ENCODE measurements at places on chromosomes 12 and 14. TPM values are rescaled to one million over a fixed set of nuclear protein-coding genes. Genes with fewer than 3 reads are reported as not detected.

Gene NR1H4
- total RNA-seq: not detected

DNA sequence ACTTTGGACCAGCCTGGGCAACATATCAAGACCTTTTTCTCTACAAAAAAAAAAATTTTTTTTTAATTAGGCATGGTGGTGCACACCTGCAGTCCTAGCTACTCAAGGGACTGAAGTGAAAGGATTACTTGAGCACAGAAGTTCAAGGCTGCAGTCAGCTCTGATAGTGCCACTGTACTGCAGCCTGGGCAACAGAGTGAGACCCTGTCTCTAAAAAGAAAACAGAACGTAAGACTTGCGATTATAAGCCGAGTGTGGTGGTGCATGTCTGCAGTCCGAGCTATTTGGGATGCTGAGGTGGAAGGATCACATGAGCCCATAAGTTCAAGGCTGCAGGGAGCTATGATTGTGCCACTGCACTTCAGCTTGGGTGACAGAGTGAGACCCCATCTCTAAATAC lies 76.0 kb downstream of the DENND5B start:
- no peak for DNase-seq

- DNase-seq: no peak
Measured at GRCh38 chr14:37810094-37810801, 214.8 kb downstream of the TTC6 start.

Gene A2ML1
- total RNA-seq: not detected

DNA sequence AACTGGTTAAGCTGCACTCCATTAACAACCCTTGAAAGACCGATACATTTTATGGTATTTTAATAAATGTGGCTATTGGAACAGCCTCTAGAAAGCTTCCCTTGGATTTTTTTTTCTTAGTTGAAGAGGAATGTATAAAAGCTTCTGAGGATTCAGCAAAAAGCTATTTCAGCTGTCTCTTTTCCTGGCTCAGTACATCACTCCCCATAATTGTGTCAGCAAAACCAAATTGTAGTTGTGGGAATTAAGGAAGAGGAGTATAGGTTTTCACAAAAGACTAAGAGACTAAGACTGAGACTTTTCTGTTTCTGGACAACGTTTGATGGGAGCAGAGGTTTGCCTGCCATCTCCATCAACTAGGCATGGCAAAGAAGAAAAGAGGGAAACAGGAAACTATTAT lies 106.5 kb downstream of the C12orf50 start:
- no peak for DNase-seq

DNA sequence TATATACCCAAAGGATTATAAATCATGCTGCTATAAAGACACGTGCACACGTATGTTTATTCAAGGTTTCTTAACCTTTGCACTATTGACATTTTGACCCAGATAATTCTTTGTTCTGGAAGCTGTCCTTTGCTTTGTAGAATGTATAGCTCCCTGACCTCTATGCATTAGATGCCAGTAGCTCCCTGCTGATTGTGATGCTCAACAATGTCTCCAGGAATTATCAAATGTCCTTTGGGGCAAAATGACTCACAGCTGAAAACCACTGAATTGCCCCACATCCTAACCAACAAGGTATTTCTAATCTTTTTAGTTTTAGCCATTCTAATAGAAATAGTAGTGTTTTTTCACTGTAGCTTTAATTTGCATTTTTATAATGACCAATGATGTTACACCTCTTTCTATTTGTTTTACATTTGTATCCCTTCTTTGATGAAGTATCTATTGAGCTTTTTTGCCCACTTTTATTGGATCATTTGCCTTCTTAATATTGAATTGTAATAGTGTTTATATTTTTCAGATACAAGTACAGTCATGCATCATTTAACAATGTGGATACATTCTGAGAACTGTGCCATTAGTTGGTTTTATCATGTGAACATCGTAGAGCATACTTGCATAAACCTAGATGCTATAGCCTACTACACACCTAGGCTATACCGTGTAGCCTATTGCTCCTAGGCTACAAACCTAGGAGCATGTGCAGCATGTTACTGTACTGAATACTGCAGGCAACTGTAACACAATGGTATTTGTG lies 10.4 kb upstream of the NOPCHAP1 start:
- no peak for DNase-seq

Gene CLEC2B
- 145 TPM for total RNA-seq

GRCh38 chr12:113445544-113446171 lies 23.5 kb downstream of the SDSL start:
- DNase-seq: no peak

GRCh38 chr12:131075194-131075593 lies 121.5 kb downstream of the ADGRD1 start:
- DNase-seq: no peak

Gene LPAR5
- total RNA-seq: 6.8 TPM

GRCh38 chr14:37198273-37198598 lies 499 bp downstream of the MIPOL1 start:
- DNase-seq: no peak

DNA sequence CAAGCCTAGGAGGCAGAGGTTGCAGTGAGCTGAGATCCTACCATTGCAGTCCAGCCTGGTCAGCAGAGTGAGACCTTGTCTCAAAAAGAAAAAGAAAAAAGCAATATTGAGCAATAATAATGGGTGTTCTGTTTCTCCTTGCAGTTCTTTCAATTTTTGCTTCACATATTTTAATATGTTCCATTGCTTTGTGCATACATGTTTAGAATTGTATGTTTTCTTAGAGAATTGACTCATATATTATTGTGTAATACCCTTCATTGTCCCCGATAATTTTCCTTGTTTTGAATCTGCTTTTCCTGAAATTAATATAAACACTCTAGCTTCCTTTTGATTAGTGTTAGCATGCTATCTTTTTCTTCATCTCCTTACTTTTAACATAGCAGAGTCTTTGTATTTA lies 138.4 kb upstream of the NPAS3 start:
- DNase-seq: no peak

- DNase-seq: no peak
Measured at GRCh38 chr14:72682188-72682587, 211.7 kb downstream of the DPF3 start.

GRCh38 chr14:80390906-80391305 lies 179.6 kb upstream of the DIO2 start:
- no peak for DNase-seq

- DNase-seq: no peak
Measured at GRCh38 chr14:94015223-94015622, 10.9 kb upstream of the OTUB2 start.

GRCh38 chr12:44385964-44386363 lies 490.2 kb downstream of the NELL2 start:
- DNase-seq: no peak

DNA sequence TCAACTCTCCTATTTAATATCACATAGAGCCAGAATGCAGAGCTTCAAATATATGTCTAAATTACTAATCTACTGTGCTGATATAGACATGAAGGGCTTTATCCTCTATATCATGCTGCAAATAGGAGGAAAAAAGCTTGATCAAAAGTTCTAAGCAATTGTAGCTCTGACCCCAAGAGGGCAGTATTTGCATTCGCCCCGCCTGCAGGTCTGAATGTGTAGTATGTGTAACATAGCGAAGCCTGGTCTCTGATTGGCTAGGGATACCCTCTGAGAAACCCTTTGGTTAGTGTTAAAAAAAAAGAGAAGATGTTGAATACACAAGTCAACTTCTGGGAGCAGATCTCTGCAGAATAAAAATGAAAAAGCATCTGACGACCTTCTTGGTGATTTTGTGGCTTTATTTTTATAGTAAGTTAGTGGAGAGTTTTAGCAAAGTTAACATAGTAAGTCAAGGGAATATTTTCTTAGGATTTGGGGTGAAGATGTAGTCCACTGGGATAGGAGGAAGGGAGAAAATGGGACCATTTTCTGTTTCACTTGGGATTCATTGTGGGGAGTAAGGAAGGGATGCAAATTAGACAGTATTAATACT lies 151.6 kb upstream of the OR4E1 start:
- DNase-seq: peak; percentile 18

- DNase-seq: no peak
Measured at GRCh38 chr12:4918950-4919660, 9.4 kb downstream of the KCNA1 start.

DNA sequence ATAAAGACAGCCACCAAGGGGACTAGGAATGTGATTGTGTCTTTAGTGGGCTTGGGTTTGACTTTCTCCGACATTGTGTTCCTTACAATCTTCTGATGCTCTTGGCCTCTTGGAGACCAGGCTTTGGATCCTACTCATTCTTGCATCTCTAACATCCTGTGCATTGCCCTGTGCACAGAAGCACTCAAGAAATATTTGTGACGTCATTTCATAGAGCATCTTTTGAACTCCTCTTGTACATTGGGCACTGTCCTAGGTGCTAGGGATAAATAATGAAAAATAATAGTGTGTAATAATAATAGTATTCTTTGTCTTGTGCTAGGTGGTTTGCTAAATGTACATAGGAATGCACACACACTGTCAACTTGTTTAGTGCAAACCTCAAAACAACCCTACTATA lies 108.8 kb upstream of the LHX5 start:
- DNase-seq: no peak

DNA sequence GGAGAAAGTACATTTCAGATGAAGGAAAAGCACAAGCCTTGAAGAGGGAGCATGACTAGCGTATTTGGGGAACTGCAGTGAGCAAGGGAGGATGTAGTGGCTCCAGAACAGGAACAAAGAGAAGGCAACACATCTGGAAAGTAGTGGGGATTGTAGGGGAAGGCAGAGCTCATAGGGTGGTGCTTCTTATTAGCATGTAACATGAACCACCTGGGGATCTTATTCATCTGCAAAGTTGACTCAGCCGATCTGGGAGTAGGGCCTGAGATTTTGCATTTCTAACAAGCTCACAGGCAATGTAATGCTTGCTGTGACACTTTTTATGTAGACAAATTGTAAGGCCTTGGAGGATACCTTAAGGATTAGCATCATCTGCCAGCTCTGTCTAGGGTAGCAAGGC lies 447.3 kb downstream of the NELL2 start:
- no peak for DNase-seq

Gene RNASE7
- total RNA-seq: not detected

GRCh38 chr14:35558680-35559079 lies 24.7 kb downstream of the INSM2 start:
- no peak for DNase-seq

Gene TROAP
- total RNA-seq: 0.49 TPM

- DNase-seq: no peak
Measured at GRCh38 chr14:37197421-37198272, at the start of gene MIPOL1. TSS of gene MIPOL1 (plus strand) at chr14:37197937. CDS start at chr14:37247889, 49,952 bp downstream.

DNA sequence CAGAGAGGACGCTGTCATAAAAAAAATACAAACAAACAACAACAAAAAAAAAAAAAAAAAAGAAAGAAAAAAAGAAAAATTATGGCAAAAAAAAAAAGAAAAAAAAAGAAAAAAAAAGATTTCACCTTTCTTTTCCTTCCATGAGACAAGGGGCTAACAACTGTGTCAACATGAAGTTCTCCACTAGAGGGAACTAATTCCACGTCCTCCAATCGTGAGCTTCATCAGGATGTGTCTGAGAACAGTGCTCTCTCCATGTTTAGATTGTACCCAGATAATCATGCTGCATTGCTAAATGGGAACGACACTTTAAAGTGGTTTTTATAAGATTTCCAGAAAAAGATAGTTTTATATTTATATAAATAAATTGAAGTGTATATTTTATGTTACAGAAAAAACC lies 96.2 kb upstream of the PTPRB start:
- no peak for DNase-seq

DNA sequence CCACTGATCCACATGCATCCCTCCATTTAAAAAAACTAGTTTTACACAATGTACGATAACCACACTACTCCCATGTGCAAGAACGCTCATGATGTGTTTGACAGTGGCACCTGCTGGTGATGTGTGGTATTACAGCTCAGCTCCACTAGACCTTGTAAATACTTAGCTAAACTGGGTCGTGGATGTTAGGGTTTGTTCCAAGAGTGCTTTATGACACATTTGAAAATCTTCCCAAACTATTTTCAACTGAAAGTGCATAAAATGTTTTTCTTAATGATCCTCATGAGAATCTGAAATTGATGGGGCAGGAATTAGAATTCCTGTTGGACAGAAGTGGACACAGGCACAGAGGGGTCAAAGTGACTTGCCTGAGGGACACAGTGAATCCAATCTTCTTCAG lies 99.2 kb downstream of the SCARB1 start:
- no peak for DNase-seq

Gene IFT81
- 0.43 TPM for total RNA-seq

DNA sequence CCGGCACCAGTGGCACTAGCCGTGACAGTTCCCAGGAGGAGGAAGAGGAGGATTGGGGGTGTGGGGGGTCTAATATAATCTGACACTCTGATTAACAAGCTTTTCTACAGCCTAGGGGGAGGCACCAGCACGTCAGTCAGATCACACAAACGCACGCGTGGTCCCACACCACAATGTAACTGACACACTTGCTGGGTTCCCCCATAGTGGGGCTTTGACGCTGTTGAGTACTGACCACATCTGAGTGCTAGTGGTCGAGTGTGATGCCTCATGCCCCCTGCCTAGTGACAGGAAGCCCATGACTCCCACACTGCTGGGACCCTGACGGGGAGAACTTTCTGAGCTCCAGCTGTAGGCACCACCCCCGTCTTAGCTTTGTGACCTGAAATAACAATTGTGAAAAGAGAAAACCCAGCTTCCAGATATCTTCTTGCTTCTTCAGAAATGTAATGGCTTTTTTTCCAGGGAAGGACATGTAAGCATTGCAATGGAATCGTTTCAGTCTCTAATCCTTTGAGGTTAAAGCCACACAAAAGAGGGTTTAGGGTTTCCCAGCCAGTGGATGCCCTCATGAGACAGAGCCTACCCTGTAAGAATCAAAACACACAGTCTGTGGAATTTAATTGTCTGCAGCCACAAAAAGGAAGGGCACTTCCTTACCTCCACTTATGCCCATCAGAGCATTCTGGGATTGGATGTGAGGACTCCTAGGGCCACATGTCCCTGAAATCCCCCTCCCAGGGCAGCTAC lies 183.9 kb downstream of the PIWIL1 start:
- no peak for DNase-seq

Gene MSRB3
- not detected for total RNA-seq

- no peak for DNase-seq
Measured at GRCh38 chr14:63501429-63501828, 41.7 kb downstream of the PPP2R5E start.

- DNase-seq: no peak
Measured at GRCh38 chr12:6899837-6900519, 4.6 kb upstream of the LRRC23 start.

DNA sequence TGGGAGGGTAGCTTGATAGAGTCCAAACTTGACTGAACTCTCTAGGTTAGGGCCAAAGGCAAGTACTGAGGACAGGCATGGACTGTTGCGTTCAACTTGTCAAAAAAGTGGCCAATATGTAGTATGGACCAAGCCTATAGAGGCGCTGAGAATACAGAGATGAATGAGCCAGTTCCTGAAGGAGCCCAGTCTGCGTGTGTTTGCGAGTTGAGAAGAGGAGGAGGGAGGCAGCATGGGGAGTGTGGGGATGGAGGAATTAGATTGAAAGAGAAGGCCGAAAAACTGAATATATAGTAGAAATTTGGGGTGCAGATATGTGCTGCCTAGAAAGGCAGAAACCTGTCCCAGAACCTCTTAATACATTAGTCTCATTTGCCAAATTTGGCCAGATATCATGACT lies 412.4 kb downstream of the PCNX1 start:
- DNase-seq: no peak

- no peak for DNase-seq
Measured at GRCh38 chr12:3432868-3433267, 58.1 kb upstream of the PRMT8 start.

- DNase-seq: no peak
Measured at GRCh38 chr14:31294746-31295405, 87.3 kb upstream of the HECTD1 start.

GRCh38 chr12:94429191-94429590 lies 30.5 kb downstream of the CEP83 start:
- no peak for DNase-seq
